IgD-negative memory B cell (primary cell): ENCODE measurements at places on chromosomes 7 and 10. TPM values are rescaled to one million over a fixed set of nuclear protein-coding genes. Genes with fewer than 3 reads are reported as not detected.

VAX1 gene
- polyA plus RNA-seq = not detected

TMEM236 gene
- polyA plus RNA-seq = not detected

TRIM73 gene
- 2.6 TPM for polyA plus RNA-seq

UNCX gene
- polyA plus RNA-seq = not detected

HYAL4 gene
- not detected for polyA plus RNA-seq

SOSTDC1 gene
- polyA plus RNA-seq = not detected

ZNF804B gene
- polyA plus RNA-seq = not detected

GIMAP8 gene
- 1.4 TPM for polyA plus RNA-seq

NAPEPLD gene
- 8.0 TPM for polyA plus RNA-seq

IL6 gene
- 3.8 TPM for polyA plus RNA-seq

ADIRF gene
- not detected for polyA plus RNA-seq

RNLS gene
- polyA plus RNA-seq = 6.8 TPM

AUTS2 gene
- 8.9 TPM for polyA plus RNA-seq

DKK1 gene
- polyA plus RNA-seq = not detected

C10orf53 gene
- polyA plus RNA-seq = not detected

PURB gene
- 1.5 TPM for polyA plus RNA-seq

PKD2L1 gene
- polyA plus RNA-seq = not detected

SUGCT gene
- polyA plus RNA-seq = 1.3 TPM

ANKRD30A gene
- polyA plus RNA-seq = not detected

TAS2R4 gene
- polyA plus RNA-seq = not detected

WEE2 gene
- not detected for polyA plus RNA-seq

CYP3A4 gene
- not detected for polyA plus RNA-seq

PNLIPRP1 gene
- polyA plus RNA-seq = not detected

C10orf67 gene
- polyA plus RNA-seq = not detected

ZFYVE27 gene
- polyA plus RNA-seq = 35.4 TPM

IFIT2 gene
- polyA plus RNA-seq = 13.6 TPM

LIPJ gene
- not detected for polyA plus RNA-seq

FRAT2 gene
- polyA plus RNA-seq = 7.3 TPM

TEX36 gene
- polyA plus RNA-seq = not detected

HILPDA gene
- polyA plus RNA-seq = 8.7 TPM
